Activated T-helper 17 cell treated with anti-CD3 and anti-CD28 coated beads, Interleukin-2, amount 50 U/mL, for 72 hours (primary cell): ENCODE measurements at places on chromosomes 12 and 14. TPM values are rescaled to one million over a fixed set of nuclear protein-coding genes. Genes with fewer than 3 reads are reported as not detected.
A peak's percentile ranks its signal among the peaks of the same experiment; 100 is the strongest.

The SLC6A15 gene
- total RNA-seq, result 0.69 TPM

The ADAMTS20 gene
- not detected for total RNA-seq

- ATAC-seq, result no peak
These were observed 8.3 kb upstream of the CRY1 start for GRCh38 chr12:107101651-107102050.

The TGM1 gene
- 18.2 TPM for total RNA-seq

The OR8S1 gene
- not detected for total RNA-seq

- no peak for ATAC-seq
These were observed 50.5 kb upstream of the HIF1A start for GRCh38 chr14:61644834-61645233.

GRCh38 chr12:7994731-7995205 lies 37.7 kb upstream of the FOXJ2 start:
- no peak for ATAC-seq

DNA sequence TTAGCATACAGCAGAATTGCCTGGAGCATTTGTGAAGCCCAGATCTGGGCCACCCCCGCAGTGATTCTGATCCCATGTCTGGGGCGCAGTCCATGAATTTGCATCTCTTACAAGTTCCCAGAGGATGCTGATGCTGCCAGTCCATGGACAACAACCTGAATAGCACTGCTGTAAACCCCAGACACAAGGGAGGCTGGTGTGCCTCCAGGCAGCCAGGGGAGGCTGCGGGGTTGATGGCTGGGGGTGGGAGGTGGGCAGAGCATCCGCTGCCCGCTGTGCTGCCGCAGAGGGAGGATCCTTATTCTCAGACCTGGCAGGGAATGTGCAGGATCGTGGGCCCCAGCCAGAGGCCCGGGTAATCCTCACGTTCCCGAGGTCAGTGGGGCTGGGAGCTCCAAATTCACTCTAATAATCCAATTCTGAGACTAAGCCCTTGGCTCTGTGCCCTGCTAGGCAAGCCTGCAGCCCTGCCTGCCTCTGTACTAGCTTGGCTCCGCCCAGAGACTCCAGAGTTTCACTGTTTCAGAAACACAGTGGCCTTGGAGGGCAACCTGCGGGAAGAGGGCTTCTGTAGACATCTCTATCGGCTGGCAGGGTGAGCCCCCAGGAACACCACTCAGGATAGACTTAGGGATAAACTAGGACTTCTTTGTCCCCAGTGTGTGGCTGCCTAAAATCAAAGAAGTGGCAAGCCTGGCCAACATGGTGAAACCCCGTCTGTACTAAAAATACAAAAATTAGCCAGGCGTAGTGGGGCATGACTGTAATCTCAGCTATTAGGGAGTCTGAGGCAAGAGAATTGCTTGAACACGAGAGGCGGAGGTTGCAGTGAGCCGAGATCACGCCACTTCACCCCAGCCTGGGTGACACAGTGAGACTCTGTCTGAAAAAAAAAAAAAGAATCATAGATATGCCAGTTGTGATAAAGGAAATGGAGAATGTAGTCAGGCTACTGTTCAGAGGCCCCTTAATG lies 17.8 kb upstream of the MLEC start:
- no peak for ATAC-seq

- ATAC-seq, result no peak
These were observed 36.8 kb downstream of the GALNT9 start for GRCh38 chr12:132292328-132293319.

The ZDHHC22 gene
- total RNA-seq, result not detected

DNA sequence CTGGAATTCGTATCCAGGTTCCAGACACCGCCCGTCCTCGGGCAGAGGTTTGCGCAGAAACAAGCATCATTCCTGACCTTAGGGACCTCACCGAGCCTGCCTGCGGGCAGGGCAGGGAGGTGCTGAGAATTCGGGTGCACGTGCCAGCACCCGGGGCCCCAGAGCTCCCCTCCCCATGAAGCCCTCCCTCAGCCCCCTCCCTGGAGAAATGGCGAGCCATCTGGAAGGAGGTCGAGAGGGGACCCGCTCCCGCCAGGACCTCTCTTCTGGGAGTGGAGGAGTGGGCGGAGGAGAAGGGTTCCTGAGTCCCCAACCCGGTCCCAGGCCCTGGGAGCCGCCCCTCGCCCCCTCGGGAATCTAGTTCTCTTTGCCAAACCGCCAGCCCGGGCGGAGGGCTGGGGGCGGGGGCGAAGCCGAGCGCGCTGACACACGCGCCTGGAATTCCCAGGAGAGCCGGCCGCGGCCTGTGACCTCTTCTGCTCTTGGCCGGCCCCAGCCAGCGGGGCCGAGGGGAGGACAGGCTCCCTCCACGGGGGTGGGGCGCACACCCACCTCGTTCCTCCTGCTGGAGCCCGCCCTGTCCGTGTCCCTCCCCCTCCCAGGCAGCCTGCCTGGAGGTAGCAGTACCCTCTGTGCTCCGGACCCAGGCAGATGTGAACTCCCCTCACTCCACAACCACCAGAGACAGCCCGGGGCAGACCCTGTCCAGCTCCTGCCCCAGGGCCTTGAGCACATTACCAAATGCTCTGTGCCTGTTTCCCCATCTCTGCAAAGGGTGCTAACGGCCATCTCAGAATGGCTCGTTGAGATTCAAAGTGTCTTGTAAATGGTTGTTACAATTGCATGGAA lies 23.0 kb upstream of the GPR132 start:
- ATAC-seq, result no peak

DNA sequence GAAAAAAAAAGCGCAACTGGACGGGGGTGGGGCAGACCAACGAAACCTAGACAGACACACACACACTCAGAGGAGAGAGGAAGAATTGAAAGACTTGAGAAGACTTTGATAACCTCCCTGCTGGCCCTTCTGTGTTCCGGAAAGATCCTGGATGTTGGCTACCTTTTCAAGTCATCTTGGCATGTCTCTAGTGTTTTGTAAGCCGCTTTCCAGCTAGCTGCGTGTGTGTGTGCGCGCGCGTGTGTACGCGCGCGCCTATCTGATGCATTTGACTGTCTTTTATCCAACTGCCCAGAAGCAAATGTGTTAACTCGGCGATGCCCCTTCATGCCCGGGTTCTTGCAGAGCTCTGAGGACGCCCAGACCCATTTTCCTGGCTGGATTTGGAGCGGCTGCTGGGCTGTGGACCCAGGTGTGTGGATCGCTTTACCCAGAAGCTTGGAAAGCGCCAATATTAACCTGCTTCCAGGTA lies 664 bp downstream of the LRFN5 start:
- ATAC-seq, result no peak

DNA sequence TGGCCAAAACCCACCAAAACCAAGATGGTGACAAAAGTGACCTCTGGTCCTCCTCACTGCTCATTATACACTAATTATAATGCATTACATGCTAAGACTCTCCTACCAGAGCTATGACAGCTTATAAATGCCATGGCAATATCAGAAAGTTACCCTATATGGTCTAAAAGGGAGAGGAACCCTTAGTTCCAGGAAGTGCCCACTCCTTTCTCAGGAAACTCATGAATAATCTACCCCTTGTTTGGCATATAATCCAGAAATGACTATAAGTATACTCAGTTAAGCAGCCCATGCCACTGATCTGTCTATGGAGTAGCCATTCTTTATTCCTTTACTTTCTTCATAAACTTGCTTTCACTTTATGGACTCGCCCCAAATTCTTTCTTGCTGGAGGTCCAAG lies 43.0 kb upstream of the FUT8 start:
- peak; percentile 93 for ATAC-seq

GRCh38 chr14:54840798-54841197 lies 61.8 kb downstream of the GCH1 start:
- ATAC-seq, result no peak

DNA sequence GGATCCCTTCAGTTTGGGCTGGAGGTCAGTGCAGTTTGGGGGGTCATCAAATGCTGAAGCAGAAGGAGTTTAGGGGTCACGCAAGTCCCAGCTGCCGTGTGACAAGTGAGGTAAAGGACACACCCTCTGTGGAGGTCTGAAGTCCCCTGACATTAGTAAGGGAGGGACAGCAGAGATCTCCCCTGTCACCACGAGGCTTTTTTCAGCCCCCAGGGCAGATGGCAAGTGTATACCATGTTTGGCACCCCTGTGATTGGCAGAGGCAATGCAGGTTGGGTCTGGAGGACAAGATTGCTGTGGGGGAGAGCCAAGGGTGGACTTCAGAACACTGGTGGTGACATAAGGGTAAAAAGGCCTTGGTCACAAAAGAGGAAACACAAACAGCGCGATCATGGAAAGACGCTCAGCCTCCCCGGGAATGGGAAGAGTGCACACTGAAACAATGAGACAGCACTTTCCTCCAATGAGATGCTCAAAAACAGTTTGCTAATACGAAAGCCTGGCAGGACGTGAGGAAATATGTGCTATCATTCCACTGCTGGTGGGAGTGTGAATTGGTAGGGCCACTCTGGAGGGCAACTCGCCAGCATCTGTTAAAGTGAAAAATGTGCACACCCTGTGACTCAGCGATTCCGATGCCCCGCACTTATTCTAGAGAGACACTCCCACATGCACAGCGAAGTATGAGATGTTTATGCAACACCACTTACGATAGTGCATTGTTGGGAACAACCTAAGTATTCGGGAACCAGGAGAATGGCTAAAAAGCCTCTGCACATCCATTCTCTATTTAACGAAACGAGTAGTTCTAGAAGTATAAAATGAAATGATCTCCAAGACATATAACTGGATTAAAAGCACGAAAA lies 14.4 kb upstream of the CD27 start:
- no peak for ATAC-seq

DNA sequence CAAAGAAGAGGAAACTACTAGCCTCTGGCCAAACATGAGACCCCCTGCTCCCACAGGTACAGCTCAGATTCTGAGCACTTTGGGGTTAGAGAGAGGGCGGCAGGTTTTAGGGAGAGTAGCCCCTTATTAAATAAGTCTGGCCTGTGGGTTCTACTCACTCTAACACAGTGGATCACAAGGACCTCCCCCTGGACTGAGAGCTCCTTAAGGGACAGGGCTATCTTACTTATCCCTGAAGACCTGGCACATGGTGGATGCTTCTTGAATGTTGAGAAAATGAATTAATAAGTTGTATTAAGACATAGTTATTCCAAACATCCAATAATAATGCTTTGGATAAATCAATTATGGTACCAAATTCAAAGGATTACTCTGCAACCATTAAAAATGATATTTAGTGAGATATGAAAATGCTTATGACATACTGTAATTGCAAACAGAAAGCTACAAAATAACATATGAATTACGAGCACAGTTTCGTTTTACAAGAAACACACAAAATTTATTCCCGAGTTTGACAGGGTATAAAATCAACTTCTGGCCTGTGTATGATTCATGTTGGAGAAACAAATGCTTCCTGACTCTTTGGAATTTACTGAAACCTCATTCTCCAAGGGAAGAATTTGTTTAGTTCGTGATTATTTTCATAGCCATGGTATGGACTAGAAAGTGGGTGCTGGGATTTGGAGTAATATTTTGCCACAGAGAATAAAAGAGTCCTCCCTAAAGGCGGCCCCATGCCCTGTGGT lies 59.3 kb upstream of the BDKRB2 start:
- no peak for ATAC-seq

- ATAC-seq, result no peak
These were observed 138.9 kb downstream of the PIK3C2G start for GRCh38 chr12:18400186-18400585.

The LALBA gene
- not detected for total RNA-seq

- ATAC-seq, result no peak
These were observed 115.8 kb downstream of the GCH1 start for GRCh38 chr14:54786838-54787237.

The MMAB gene
- total RNA-seq, result 17.8 TPM
